Type B pancreatic cell (in vitro differentiated cells): ENCODE measurements at places on chromosomes 11 and 22. TPM values are rescaled to one million over a fixed set of nuclear protein-coding genes. Genes with fewer than 3 reads are reported as not detected.

Gene TTC12
- total RNA-seq, result 17.8 and 27.6 TPM in 2 replicates

Gene KCNJ11
- 18.6 and 25.4 TPM in 2 replicates for total RNA-seq

Gene NEFH
- total RNA-seq, result 1.3 and 2.9 TPM in 2 replicates

Gene CSF2RB
- 0.72 and 1.6 TPM in 2 replicates for total RNA-seq

Gene GRM5
- total RNA-seq, result 0.17 and 0.38 TPM in 2 replicates

Gene LIF
- total RNA-seq, result 3.8 and 9.8 TPM in 2 replicates

GRCh38 chr11:30635401-30635989 is 49.3 kb upstream of the MPPED2 start:
- H3K4me3 ChIP-seq, result peak overlapping the region; percentile 74
- no peak for DNase-seq
- H3K36me3 ChIP-seq, result no peaks in the 10 kb centered on the region
- H3K27ac ChIP-seq, result peak overlapping the region; percentile 11
- H3K27me3 ChIP-seq, result no peaks in the 10 kb centered on the region

- H3K27ac ChIP-seq, result no peak overlapping the region
- no peaks in the 10 kb centered on the region for H3K36me3 ChIP-seq
- no peaks in the 10 kb centered on the region for H3K4me1 ChIP-seq
- H3K4me3 ChIP-seq, result no peak overlapping the region
- DNase-seq, result no peak
Observed at GRCh38 chr11:30740091-30740490, 153.9 kb upstream of the MPPED2 start.

- no peaks in the 10 kb centered on the region for H3K36me3 ChIP-seq
- no peaks in the 10 kb centered on the region for H3K27me3 ChIP-seq
- no peak for DNase-seq
- H3K4me1 ChIP-seq, result peaks cover 7% of the 10 kb centered on the region
- H3K27ac ChIP-seq, result no peak overlapping the region
Observed at GRCh38 chr11:6298605-6299004, 21.7 kb downstream of the CAVIN3 start.

GRCh38 chr11:65291613-65292012 is 23.1 kb upstream of the CDC42EP2 start:
- peak overlapping the region; percentile 92 for H3K27ac ChIP-seq
- H3K36me3 ChIP-seq, result peaks cover 29% of the 10 kb centered on the region
- DNase-seq, result no peak
- H3K27me3 ChIP-seq, result no peaks in the 10 kb centered on the region

- H3K36me3 ChIP-seq, result peaks cover 3% of the 10 kb centered on the region
- no peak overlapping the region for H3K27ac ChIP-seq
- H3K4me1 ChIP-seq, result no peaks in the 10 kb centered on the region
- no peak for DNase-seq
- H3K4me3 ChIP-seq, result no peak overlapping the region
Observed at GRCh38 chr22:30744224-30744623, 49.5 kb downstream of the OSBP2 start.

GRCh38 chr11:17407575-17407974 is 19.1 kb upstream of the KCNJ11 start:
- no peak for DNase-seq
- no peak overlapping the region for H3K4me3 ChIP-seq
- H3K27me3 ChIP-seq, result no peaks in the 10 kb centered on the region

DNA sequence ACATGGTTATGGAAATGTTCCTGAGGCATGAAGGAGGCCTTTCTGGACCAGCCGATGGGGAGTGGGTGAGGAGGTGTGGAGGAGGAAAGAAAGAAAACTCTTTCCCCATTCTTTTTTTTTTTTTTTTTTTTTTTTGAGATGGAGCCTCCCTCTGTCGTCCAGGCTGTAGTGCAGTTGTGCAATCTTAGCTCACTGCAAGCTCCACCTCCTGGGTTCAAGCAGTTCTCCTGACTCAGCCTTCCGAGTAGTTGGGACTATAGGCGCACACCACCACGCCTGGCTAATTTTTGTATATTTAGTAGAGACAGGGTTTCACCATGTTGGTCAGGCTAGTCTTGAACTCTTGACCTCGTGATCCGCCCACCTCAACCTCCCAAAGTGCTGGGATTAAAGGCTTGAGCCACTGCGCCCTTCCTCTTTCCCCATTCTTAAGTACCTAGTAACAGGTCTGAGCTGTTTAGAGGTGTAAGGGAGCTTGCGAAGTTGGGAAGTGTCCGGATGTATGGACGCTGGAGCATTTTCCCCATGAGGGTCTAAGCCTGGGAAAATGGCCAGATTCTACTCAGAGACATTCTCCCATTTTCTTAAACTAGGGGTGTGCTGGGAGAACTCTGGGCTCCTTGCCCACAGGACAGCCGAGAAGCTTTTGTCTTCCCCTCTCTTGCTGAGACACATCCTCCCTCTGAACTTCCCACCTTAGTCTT is 135.8 kb downstream of the TEAD1 start:
- H3K27ac ChIP-seq, result no peak overlapping the region
- H3K27me3 ChIP-seq, result no peaks in the 10 kb centered on the region
- H3K4me3 ChIP-seq, result no peak overlapping the region
- peaks cover 68% of the 10 kb centered on the region for H3K4me1 ChIP-seq
- DNase-seq, result no peak

DNA sequence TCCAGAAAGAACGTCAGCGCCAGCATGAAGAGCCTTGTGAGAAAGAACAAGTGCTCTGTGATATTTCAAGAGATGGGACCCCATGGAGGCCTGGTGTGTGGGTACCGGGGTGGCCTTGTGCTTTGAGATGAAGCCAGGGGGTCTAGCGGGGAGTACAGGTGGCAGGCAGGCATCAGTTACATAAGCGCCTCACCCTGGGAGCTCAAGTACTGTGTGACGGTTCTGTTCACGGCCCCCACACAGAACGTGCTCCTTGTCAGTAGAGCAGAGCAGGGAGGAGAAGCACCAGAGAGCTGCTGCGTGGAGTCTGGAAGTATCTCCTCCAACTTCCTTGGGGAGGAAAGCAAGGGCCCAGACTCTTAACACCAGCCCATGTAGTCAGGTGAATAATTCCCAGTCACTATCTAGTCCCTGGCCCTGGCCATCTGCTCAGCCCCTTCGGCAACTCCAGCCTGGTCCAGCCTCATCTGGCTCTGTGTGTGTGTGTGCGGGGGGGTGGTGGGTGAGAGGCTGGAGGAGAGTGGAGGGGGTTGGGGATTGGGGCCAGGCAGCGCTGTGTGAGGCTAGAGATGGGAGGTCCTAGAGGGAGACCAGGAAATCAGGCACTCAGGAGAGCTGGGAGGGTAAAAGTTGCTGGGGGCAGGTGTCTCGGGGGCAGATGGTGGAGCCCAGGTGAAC is 32.4 kb downstream of the MCM5 start:
- H3K4me3 ChIP-seq, result no peak overlapping the region
- H3K27ac ChIP-seq, result no peak overlapping the region
- H3K4me1 ChIP-seq, result no peaks in the 10 kb centered on the region
- H3K36me3 ChIP-seq, result peaks cover 17% of the 10 kb centered on the region

DNA sequence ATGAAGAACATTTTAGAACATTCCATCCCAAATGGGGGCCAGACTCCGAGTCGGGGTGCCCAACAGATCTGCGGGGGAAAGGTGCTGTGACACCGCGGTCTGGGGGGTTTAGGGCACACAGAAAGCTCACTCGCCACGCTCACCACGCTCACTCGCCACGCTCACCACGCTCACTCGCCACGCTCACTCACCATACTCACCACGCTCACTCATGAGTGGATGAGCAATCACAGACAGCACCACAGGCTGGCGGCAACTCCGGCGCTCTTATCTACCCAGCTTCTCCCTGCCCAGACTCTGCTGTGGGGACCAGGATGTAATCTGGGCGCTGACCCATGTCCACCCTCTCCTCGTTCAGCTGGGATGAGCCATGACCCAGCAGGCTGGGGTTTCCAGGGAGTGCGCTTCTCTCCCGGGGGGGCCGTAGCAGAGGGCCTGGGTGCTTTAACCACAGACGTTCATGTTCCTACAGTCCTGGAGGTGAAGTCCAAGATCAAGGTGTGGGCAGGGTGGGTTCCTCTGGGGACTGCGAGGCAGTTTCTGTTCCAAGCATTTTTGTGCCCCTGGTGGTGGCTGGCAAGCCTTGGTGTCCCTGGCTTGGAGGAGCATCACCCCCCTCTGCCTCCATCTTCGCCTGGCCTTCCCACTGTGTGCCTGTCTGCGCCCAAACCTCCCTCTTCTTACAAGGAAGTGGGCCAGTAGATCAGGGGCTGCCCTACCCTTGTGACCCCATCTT is 141.2 kb downstream of the CTTN start:
- no peak overlapping the region for H3K4me3 ChIP-seq
- no peaks in the 10 kb centered on the region for H3K27me3 ChIP-seq
- no peak overlapping the region for H3K27ac ChIP-seq
- DNase-seq, result no peak
- no peaks in the 10 kb centered on the region for H3K4me1 ChIP-seq
- H3K36me3 ChIP-seq, result no peaks in the 10 kb centered on the region

DNA sequence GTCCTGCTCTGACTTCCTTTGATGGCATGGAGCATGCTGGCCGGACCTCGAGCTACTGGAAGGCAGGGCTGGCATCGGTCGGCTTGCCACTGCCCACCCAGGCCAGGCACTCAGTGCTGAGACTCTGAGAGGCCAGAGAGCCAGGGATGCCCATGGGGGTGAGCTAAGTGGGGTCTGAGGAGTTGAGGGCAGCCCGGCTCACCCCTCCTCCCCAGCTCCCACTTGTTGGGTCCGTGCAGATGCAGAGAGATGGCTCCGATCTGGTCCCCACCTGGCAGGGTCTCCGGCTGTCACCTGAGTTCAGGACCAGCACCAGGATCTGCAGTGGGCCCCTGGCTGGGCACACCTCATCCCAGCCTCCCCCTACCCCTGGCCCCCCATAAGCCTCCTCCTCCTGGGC is 13.3 kb downstream of the LSP1 start:
- peaks cover 3% of the 10 kb centered on the region for H3K27me3 ChIP-seq
- no peak overlapping the region for H3K4me3 ChIP-seq
- H3K27ac ChIP-seq, result no peak overlapping the region
- DNase-seq, result no peak
- peaks cover 3% of the 10 kb centered on the region for H3K4me1 ChIP-seq

GRCh38 chr22:43923631-43924464 is at the start of gene PNPLA3:
PNPLA3 (plus strand) TSS chr22:43923805; CDS start chr22:43923912, 107 bp downstream.
- H3K27ac ChIP-seq, result peak within 1 kb of the TSS; percentile 82
- peak; percentile 91 for DNase-seq
- peak within 1 kb of the TSS; percentile 92 for H3K4me3 ChIP-seq
- H3K4me1 ChIP-seq, result peaks cover 14% of the 10 kb centered on the region
- no peaks in the 10 kb centered on the region for H3K36me3 ChIP-seq

GRCh38 chr22:30267382-30268302 is 991 bp upstream of the OSM start:
- H3K4me3 ChIP-seq, result no peak overlapping the region
- H3K27ac ChIP-seq, result no peak overlapping the region
- no peak for DNase-seq
- H3K27me3 ChIP-seq, result peaks cover 6% of the 10 kb centered on the region

GRCh38 chr22:22928666-22929380 is 41.2 kb downstream of the IGLL5 start:
- H3K27ac ChIP-seq, result no peak overlapping the region
- peaks cover 11% of the 10 kb centered on the region for H3K27me3 ChIP-seq
